Lung microvascular endothelial cell (primary cell): ENCODE measurements at places on chromosomes 3 and 15.

DNA sequence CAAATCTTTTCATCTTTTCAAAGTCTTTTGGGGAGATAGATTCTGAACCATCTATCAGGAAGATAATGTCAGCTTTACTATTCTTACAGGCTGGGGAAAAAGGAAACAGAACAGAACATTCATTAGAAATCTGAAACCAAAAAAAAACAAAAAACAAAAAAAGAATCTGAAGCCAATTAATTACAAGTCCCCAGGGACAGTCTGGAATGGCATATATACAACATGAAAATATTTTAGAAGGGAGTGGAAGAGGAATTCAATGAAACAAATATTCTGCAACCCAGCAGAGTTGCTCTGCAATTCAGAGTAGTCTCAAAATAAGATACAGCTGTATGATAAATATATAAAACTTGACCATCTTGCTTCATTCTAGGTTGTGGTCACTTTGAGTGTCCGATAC is 41.7 kb upstream of the CAPN7 start:
- DNase-seq = no peak

DNA sequence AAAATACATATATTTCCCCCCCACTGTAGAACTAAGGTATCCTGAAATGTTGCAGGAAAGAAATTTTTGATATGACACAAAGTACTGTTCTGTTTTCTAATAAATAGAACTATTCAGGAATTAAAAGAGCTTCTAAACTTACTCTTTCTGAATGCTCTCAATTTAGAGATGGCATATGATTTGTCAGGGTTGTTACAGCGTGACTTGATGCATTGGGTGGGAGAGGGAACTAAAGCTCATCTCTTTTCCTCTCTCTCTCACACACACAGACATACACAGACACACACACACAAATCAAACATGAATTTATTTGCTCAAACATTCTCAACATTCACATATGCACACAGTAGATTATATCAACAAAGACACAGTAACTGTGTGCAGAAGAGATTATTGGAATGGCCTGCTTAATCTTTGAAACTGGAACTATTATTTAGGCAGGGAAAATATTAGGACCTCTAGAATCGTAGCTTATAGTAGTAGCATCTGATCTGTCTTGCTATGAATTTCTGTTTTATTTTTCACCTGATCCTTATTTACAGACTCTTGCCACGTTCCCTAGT is 807.4 kb upstream of the GBE1 start:
- no peak for DNase-seq

DNA sequence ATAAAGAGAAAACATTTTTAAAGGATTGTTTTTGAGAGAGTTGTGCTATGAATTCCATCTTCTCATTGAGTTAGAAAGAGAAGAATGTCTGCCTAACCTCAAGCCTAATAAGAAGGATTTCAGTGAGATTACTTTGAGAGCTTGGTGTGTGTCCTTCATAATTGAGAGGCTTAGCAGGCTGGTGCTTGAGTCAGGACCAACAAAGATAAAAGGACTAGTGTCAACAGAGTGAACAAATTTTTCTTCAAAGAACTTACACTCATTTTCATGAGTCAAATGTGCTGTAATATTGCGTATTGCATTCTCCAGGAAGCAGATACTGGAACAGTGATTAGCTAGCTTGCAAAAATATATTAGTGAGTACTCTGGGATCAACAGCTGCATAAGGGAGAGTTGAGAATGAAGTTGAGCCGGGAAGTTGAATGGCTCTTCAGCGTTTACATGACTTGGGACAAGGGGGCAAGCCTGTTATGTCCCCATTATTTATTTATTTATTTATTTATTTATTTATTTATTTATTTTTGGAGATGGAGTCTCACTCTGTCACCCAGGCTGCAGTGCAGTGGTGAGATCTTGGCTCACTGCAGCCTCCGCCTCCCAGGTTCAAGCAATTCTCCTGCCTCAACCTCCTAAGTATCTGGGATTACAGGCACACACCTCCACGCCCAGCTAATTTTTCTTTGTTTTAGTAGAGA is 37.5 kb upstream of the SLITRK3 start:
- DNase-seq = no peak

GRCh38 chr3:41650406-41650805 is 311.5 kb downstream of the ULK4 start:
- DNase-seq = no peak

GRCh38 chr3:191158815-191159214 is 40.2 kb upstream of the OSTN start:
- DNase-seq = no peak

DNA sequence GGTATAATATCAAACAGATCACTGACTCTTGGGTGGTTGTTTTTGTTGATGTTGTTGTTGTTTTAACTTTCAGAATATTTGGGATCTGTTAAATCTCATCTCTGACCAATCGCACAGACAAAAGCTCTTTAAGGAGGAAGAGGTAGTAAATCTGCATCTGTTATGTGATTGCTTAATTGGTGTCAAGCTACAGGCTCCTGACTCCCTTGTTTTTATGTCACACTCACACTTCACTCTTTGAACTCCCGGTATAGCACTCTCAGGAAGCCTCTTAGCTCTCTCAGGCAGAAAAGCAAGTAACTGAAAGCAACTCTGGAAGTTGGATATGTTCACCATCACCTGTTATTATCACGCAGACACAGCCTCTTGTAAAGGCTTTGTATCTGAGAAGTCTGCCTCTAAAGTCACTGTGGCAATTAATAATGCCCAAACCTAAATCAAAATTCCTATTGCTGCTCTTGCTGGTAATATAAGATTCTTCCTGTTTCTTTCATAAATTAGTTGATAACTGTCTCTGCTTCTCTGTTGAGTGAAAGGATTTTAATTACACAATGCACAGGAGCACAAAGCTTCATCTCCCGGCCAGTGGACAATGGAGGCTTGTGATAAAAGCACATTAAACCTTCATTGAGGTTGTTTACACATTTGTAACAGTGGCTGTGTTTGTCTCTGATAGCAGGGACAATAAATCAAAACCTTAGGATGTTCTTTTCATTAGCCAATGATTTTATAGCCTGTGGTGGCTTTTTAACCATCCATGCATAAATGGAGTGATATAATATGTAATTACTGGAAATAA is 576.7 kb downstream of the MFSD1 start:
- no peak for DNase-seq

- no peak for DNase-seq
Measured at GRCh38 chr3:14988988-14989394, 41.6 kb downstream of the NR2C2 start.

DNA sequence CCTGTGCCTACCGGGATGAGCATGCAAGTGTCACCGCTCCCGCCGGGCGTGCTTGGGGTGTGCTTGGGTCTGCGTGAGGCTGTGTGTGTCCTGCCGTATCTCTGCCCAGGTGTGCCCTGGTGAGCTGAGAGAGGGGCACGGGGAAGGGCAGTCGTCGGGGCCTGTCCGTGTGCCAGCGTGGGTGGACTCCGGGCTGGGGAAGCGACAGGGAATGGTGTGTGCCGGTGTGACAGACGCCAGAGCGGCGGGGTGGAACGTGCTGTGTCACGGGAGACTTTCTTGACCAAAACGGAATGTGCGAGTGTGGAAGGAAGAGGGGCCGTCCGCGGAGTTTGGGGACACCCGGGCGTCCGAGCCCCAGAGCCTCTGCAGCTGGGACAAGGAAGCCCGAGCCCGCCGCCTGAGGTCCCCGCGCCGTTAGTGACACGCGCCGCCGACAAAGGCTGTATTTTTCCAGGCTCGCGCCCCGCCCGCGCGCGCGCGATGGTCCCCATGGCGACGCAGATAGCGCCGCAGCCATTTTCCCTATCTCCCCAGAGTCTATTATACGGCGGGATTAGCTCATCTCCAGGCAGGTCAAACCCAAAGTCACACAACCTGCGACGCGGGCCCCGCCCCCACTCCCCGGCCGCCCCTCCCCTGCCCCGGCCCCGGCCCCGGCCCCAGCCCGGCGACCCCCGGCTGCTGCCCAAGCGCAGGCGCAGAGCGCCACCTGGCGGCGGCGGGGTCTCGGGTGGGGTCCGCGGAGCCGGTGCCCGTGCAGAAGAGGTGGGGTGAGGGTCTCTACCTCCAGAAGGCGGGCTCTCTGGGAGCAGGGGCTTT is 4.5 kb upstream of the GATA2 start:
- DNase-seq = peak; percentile 56

DNA sequence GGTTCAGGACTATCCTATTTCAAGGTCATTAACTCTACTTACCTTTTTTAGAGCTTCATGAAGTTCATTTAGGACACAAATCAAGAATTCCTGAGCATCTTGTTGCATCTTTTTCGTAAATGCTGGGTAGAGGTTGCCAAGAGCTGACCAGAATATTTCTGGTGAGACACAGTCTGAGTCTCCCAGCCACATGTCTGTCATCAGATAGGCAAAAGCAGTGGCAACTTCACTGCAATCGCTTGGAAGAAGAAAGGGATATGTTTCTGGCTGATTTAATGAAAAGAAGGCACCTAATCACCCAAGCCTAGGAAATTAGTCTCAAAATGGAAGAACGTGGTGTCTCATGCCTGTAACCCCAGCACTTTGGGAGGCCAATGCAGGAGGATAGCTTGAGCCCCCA is 2.9 kb downstream of the USP50 start:
- DNase-seq = no peak

DNA sequence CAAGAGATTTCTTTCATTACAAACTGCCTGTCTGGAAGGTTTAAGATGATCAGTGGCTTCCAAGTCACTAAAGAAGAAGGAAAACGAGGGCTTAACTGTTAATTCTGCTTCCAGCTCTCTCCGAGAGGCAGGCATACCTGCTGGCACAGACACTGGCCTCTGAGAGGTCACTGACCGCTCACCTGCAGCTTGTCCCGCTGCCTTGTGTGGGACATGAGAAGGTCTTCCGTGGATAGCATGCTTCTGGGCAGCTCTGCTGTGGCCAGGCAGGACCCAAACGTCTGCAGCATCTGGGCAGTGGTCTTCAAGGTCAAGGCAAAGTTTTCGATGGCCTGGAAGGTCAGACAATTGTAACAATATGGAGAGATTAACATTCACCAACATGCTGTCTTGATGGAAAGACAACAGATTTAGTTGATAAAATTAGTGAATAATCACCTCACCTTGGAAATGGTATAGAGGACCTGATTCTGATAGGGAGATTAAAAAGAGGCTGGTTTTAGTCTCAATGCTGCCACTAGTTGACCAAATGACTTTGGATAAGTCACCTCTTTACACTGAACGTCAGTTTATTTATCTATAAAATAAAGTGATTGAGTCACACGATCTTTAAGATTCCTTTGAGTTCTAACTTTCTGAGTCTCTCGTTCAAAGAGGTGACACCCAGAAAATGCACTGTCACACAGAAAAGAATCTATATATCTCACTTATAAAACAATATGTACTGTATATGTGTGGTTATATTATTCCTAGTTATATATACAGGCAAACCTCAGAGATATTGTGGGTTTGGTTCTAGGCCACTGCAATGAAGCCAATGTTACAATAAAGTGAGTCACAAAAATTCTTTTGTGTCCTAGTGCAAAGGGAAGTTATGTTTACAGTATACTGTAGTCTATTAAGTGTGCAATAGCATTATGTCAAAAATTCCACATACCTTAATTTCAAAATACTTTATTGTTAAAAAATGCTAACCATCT is 65.1 kb downstream of the B3GNT5 start:
- no peak for DNase-seq

- no peak for DNase-seq
Measured at GRCh38 chr3:52827866-52828376, 2.6 kb downstream of the ITIH4 start.

DNA sequence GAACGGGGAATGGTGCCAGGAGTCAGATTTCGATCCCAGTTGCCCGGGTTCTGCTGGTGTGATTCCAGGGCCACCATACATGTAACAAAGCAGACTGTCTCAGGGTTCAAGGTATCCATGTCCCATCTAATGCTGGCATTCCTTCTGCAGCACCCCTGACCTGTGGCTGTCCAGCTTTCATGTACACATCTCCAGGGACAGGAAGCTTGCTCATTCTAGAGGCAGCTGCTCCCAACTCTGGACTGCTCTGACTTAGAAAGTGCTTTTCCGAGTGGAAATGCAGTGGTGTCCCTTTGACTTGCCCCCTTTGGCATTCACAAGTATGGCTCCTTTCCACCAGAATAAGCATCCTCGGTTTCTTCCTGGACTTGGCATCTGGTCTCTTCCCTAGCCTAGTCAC is 30.9 kb downstream of the PML start:
- peak; percentile 34 for DNase-seq

- DNase-seq = peak; percentile 51
Measured at GRCh38 chr3:149559525-149559924, 85.0 kb downstream of the TM4SF4 start.

DNA sequence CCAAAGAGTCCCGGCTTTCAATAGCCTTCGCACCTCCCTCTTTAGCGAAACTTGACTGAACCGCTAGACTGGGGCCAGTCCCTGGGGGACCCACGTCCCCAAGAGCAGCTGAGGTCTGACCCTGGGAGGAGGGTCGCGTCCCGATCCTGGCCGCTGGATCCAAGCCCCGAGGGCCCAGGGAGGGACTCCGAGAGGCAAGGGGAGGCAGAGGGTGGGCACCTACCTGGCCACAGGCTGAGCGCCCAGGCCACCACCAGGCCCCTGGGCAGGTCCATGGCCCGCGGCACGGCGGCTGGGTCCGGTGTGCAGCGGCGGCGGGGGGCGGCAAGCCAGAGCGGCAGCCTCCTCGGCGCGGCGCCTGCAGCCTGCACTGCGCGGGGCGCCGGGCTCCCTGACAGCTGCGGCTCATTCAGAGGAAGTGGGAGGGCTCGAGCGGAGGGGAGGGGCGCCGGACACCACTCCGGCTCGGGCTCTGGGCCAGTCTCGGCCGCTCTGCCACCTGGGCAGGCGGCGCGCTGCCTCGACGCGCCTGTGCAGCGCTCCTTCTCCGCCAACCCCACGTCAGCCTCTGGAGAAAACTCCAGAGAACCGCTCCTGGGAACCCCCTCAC is at the start of gene ITGA11:
TSS of gene ITGA11 (minus strand) at position 372 of the 610 bp plus-strand sequence. CDS start at position 275, 97 bp downstream.
- peak; percentile 78 for DNase-seq

- no peak for DNase-seq
Measured at GRCh38 chr15:52246686-52247431, 48.7 kb downstream of the MYO5C start.

- DNase-seq = peak; percentile 45
Measured at GRCh38 chr3:53342353-53342752, 5.0 kb downstream of the DCP1A start.

DNA sequence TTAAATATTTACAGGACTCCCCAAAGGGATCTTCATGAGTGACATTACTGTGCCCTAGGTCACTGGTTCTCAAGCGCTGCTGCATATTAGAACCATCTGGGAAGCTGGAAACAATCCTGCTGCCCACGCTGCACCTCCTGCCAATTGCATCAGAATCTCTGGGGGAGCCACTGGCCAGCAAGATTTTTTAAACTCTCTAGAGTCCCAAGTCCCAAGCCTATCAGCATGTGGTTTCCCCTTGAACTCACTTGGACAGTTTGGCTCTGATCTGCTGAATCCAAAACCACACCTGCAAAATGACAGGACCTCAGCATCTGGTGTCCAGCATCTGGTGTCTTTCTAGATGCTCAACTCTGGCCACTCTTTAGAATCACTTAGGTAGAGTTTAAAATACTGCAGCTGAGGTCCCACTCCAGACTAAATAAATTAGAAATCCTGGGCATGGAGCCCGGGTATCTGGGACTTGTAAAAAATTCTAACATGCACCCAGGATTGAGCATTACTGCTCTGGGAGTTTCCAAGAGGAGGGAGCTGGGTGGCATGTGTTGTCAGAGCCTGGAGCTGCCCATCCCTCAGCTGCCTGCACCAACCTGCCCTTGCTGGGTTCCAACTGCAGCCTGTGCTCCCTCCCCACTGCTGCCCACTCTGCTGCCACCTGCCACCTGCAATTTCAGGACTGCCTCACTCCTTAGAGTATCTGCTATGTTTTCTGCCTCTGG is 311.3 kb downstream of the SLC9A9 start:
- no peak for DNase-seq

GRCh38 chr3:16671690-16672089 is 66.5 kb upstream of the DAZL start:
- DNase-seq = no peak

GRCh38 chr15:42453826-42454225 is 37.1 kb downstream of the ZNF106 start:
- DNase-seq = no peak
